ENCODE measurements at places on chromosomes 3 and 15. TPM values are rescaled to one million over a fixed set of nuclear protein-coding genes. Genes with fewer than 3 reads are reported as not detected.

Gene SPTBN5
- total RNA-seq = 0.57 TPM

Gene SNX22
- total RNA-seq = 0.18 TPM

Gene MAP3K13
- total RNA-seq = 13.0 TPM

Gene CPLX3
- total RNA-seq = not detected

Gene YEATS2
- total RNA-seq = 15.8 TPM

GRCh38 chr15:40059821-40060220 lies 20.8 kb upstream of the SRP14 start:
- no peak for DNase-seq

GRCh38 chr15:38721568-38721945 lies 156.9 kb upstream of the RASGRP1 start:
- peak; percentile 41 for DNase-seq

DNA sequence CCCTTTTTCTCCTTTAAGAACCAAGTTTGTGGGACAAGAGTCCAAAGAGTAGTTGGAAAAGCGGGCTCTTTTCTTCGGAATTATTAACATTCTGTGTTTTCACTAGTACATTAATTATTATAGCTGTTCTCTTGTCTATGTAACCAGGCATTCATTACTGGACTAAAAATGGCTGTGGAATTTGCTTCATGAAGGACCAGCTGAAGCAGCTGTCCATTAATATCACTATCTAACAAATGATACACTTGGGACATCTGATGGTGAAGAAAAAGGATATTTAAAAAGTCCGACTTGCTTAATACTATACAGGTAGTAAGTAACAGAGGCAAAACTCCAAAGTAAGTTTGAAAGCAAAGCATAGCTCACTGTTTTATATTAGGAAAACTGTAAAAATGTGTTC lies 728.9 kb upstream of the DPPA4 start:
- no peak for DNase-seq

- DNase-seq = no peak
These were observed 474.0 kb downstream of the EPHB1 start for GRCh38 chr3:135268941-135269532.

- DNase-seq = no peak
These were observed 1.3 kb downstream of the RPL22L1 start for GRCh38 chr3:170868577-170869238.

DNA sequence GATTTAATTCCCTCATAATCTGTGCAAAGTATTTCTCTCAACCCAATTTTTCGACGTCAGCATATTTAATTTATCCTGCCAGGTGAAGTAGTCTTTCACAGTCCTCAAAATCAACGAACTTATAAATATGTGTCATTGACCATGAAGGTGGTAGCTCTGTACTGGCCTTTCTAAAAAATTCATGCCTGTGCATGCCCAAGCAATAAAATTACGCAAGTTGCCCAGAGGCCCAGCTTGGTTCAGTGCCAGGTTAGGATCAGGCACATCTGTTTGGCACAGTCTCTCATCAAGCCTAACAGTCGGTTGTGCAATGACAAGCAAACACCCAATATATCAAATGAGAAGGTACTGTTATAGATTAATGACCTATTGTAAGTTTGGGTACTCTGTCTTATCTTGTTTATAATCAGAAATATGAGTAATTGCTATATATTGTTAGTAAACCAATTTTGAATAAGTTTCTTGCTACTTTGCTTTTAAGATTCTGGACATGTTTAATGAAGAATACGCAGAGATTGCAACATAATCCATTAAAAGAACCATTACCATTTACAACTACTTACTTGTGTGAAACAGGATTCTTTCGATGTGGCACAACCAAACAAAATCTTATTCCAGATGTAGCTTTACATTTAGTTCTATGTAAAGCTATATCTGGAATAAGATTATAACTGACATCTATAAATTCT lies 159.0 kb upstream of the IL12A start:
- peak; percentile 77 for DNase-seq

DNA sequence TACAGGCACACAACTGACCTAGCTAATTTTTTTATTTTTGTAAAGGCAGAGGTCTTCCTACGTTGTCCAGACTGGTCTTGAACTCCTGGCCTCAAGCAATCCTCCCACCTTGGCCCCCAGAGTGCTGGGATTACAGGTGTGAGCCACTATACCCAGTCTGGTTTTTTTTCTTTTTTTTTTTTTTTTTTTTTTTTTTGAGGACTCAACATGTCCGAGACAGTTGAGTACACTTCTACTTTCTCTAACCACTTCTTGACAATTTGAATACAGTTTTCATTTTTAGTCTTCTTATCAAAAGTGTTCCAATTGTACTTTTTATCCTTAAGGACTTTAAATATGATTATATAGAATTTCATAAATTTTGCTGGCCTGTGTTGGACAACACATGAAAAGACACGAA lies 7.4 kb upstream of the GSK3B start:
- DNase-seq = no peak

DNA sequence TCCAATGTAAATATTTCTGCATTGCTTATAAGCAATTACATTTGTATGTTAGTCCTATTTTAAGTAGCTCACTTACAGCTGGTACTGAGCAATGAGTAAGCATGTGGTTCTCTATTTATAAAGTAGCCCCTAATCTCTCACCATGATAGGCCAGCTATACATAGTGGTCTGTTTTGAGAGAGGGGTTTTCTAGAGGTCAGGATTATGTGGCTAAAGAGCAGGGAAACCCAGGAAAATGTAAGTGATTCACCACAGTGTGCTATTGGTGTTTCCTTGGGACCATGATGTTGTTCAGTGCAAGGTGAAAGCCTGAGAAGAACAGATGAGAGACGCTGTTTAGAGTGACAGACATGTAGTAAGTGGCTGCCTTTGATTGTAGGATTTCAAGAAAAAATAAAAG lies 26.4 kb downstream of the RBMS3 start:
- no peak for DNase-seq

GRCh38 chr3:21067031-21067813 lies 683.8 kb downstream of the ZNF385D start:
- no peak for DNase-seq

GRCh38 chr3:8638994-8639658 lies 5.5 kb downstream of the SSUH2 start:
- no peak for DNase-seq

- peak; percentile 66 for DNase-seq
These were observed 68.7 kb downstream of the LRTM1 start for GRCh38 chr3:54859184-54859583.

DNA sequence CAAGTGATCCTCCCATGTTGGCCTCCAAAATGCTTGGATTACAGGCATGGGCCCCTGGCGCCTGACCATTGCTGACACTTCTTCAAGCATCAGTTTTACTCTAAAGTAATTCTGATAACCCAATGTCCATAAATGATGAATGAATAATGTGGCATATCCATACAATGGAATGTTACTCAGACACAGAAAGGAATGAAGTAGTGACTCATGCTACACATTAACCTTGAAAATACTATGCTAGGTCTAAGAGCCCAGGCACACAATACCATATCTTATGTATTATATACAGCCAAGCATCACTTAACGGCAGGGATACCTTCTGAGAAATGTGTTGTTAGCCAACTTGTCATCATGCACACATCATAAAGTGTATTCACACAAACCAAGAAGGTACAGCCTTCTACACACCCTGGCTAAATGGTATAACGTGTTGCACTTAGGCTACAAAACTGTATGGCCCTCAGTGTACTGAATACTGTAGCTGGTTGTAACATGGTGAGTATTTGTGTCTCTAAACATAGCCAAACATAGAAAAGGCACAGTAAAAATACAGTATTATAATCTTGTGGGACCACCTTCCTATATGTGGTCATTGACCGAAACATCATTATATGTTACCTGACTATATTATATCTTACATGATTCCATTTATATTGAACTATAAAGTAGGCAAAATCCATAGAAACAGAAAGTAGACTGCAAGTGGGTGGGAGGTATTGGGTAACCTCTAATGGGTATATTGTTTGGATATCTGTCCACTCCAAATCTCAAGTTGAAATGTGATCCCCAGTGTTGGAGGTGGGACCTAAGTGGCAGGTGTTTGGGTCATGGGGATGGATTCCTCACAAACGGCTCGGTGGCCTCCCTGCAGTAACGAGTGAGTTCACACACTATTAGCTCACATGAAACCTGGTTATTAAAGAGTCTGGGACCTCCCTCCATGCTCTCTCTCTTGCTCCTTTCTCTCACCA lies 31.4 kb downstream of the MKRN2 start:
- DNase-seq = peak; percentile 28

DNA sequence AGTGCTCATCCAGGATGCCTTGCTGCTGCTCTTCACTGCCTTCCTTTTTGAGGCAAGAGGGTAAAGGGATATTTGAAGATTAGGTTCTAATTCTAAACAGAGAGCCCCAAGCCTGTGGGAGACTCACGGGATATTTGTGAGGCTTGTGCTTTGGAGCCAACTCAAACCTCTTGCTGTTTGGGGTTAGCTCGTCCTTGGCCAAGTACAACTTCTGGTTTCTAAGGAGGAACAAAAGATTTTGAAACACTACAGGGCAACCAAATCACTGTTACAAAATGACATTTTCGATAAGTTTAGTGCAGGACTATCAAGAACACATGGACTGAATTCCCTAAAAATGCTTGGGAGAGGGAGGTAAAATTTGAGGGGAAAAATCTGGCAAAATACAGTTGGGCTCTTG lies 190.2 kb downstream of the RORA start:
- DNase-seq = peak; percentile 84

All from fibroblast of the aortic adventitia (primary cell).